Muscle of leg (tissue), 16 donors: ENCODE measurements at places on chromosomes 2 and 18. TPM values are rescaled to one million over a fixed set of nuclear protein-coding genes. Genes with fewer than 3 reads are reported as not detected.

The NEU2 gene
- total RNA-seq: not detected

DNA sequence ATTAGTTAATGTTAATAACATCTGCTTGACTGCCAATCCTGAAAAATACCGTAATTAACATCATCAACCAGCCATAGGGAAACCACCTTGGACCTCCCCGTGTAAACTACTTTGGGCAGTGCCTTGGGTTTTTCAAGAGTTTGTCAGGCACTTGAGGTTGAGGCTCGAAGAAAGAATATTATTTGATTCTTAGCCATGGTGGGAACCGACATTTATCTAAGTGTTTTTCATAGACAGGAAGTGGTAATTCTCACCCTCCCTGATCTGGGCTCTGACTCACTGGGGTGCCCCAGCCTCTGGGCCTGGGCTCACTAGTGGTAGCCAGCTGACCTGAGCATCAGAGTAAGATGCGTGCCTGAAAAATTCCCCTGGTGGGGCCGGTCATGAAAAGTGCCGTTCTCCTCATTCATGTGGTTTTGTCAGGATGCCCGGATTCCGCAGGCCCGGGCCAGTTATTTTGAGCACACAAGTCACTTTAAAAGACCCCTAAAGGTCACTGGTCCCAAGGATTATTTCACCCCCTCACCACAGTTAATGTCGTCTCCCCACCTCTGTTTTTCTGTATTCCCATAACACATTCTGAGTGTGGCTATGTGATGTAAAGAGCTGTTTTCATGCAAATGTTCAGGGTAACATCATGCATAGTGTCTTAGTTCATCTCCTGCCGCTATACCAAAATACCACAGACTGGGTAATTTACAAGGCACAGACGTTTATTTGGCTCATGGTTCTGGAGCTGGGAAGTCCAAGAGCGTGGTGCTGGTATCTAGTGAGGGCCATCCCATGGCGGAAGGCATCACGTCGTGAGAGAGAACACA lies 21.6 kb upstream of the SPATA3 start:
- H3K36me3 ChIP-seq: no peaks in the 10 kb centered on the region
- H3K4me1 ChIP-seq: no peaks in the 10 kb centered on the region
- no peaks in the 10 kb centered on the region for H3K27me3 ChIP-seq
- no peak for DNase-seq
- no peak overlapping the region for H3K4me3 ChIP-seq

The PIEZO2 gene
- 47.2 TPM for total RNA-seq

The BOK gene
- 35.3 TPM for total RNA-seq

DNA sequence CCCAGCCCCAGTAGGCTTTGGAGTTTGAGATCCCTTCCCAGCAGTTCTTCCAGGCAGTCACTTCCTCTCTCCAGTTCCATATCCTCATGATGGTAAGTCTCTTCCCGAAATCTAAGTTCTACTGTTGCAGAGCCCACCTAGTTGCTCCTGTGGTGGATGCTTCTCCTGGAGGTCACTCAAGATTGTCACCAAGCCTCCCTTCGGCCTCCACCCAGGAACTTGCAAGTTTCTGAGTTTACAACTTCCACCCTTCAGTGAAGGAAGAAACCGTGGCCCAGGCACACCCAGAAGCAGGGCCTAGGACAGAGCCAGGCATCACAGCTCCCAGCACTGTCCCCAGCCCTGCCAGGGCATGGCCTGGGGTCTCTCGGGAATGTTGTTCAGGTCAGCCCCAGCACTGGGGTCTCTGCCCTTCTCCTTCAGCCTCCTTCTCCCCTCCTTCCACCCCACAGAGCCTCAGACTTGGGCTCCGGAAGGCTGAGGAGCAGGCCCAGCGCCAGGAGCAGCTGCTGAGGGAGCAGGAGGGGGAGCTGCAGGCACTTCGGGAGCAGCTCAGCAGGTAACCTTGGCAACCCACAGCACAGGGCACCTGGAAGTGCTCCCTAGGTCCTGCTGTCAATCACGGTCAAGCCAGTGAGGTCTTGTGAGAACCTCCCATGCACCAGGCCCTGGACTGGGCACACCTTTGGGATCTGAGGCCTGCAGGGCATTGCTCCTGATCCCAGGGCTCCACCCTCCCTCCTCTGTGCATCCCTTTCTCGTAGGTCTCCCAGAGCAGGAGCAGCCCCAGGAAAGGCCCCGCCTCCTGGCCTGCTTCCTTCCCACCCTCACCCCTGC lies 7.1 kb downstream of the RUFY4 start:
- H3K4me1 ChIP-seq: peaks cover 10% of the 10 kb centered on the region
- DNase-seq: no peak
- no peaks in the 10 kb centered on the region for H3K36me3 ChIP-seq
- H3K27me3 ChIP-seq: peaks cover 3% of the 10 kb centered on the region

The ZSWIM2 gene
- not detected for total RNA-seq

- no peaks in the 10 kb centered on the region for H3K36me3 ChIP-seq
- H3K4me1 ChIP-seq: no peaks in the 10 kb centered on the region
- no peak overlapping the region for H3K27ac ChIP-seq
- no peak for DNase-seq
- peaks cover 6% of the 10 kb centered on the region for H3K27me3 ChIP-seq
Observed at GRCh38 chr2:238528953-238529781, 102.4 kb downstream of the ASB1 start.

DNA sequence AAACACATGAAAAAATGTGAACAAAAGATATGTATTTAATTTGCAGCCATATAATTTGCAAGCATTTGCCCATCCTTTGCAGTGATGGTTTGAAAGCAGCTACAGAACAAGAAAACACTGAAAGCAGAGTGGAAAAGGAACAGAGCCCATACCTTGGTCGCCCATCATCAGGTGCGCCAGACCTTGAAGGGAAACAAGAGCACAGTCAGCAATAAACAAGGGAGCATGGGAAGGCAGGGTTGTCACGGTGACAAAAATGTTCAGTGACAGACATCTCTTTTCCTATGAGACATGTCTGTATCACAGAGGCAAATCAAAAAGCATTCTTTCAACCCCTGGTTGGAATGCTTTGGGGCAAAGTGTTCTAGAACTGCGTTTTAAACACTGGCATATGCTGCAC lies 109.4 kb downstream of the NRXN1 start:
- no peaks in the 10 kb centered on the region for H3K27me3 ChIP-seq
- H3K4me1 ChIP-seq: no peaks in the 10 kb centered on the region
- no peaks in the 10 kb centered on the region for H3K36me3 ChIP-seq
- H3K27ac ChIP-seq: no peak overlapping the region

The DPYSL5 gene
- total RNA-seq: 10.0 TPM

The COL6A3 gene
- total RNA-seq: 370 TPM

GRCh38 chr18:7848054-7848412 lies 280.9 kb downstream of the PTPRM start:
- DNase-seq: peak; percentile 39
- H3K4me1 ChIP-seq: no peaks in the 10 kb centered on the region
- no peaks in the 10 kb centered on the region for H3K36me3 ChIP-seq

GRCh38 chr2:207143215-207144172 lies 22.3 kb downstream of the KLF7 start:
- DNase-seq: peak; percentile 84
- H3K4me3 ChIP-seq: no peak overlapping the region
- peak overlapping the region; percentile 92 for H3K27ac ChIP-seq
- peaks cover 30% of the 10 kb centered on the region for H3K4me1 ChIP-seq
- no peaks in the 10 kb centered on the region for H3K27me3 ChIP-seq
- peaks cover 11% of the 10 kb centered on the region for H3K36me3 ChIP-seq

DNA sequence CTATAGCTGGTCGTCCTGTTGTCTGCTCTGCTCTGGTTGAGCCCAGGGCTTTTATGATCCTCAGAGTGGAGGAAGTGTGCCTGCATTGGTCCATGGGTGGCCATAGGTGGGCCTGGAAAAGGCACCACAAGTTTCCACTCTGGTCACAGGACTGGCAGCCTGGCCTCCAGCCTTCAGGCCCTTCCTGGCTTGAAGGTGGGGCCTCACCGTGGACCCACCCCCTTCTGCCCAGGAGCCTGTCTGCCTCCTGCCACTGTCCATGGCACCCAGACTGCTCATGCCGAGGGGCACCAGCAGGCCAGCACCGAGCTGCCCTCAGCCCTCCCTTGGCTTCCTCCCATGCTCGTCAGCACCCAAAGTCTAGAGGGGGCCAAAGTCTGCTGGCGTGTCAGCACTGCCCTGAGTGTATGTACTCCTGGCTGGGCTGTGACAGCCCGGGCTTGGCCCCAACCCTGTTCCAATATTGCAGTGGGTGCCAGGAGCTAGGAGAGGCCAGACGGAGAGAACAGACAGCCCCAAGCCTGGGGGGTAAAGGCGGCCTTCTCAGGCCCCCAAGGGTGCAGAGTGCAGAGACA lies 529.4 kb downstream of the DCC start:
- DNase-seq: no peak
- H3K4me3 ChIP-seq: no peak overlapping the region
- no peaks in the 10 kb centered on the region for H3K27me3 ChIP-seq
- no peaks in the 10 kb centered on the region for H3K4me1 ChIP-seq
- no peaks in the 10 kb centered on the region for H3K36me3 ChIP-seq
- no peak overlapping the region for H3K27ac ChIP-seq

DNA sequence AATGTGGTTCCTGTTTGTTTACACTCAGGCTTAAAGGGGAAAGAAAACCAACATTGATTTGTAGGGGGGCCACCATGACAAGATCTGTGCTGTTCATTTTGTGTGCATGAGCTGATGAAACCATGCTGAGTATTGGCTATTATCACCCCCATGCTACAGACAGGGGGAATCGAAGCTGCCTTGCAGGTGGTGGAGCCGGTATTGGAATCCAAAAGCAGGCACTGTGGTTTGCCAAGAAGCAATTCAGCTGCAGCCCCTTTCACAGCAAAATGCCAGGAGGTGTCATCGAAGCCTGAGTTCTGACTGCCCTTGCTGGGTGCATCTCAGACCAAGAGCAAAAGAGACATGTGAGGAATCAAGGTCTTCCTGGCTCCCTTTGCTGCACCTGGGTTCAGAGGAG lies 221.9 kb downstream of the UXS1 start:
- H3K4me1 ChIP-seq: no peaks in the 10 kb centered on the region
- H3K27me3 ChIP-seq: peaks cover 2% of the 10 kb centered on the region
- no peak for DNase-seq
- no peaks in the 10 kb centered on the region for H3K36me3 ChIP-seq

The SLC25A12 gene
- 25.6 TPM for total RNA-seq

The FRZB gene
- 19.2 TPM for total RNA-seq

GRCh38 chr18:27411911-27412310 lies 226.8 kb upstream of the CHST9 start:
- peaks cover 9% of the 10 kb centered on the region for H3K4me1 ChIP-seq
- H3K36me3 ChIP-seq: no peaks in the 10 kb centered on the region
- no peaks in the 10 kb centered on the region for H3K27me3 ChIP-seq
- H3K4me3 ChIP-seq: no peak overlapping the region

The CHRND gene
- 83.7 TPM for total RNA-seq

GRCh38 chr18:58335821-58336220 lies 291.8 kb downstream of the NEDD4L start:
- no peak overlapping the region for H3K4me3 ChIP-seq
- H3K27me3 ChIP-seq: no peaks in the 10 kb centered on the region
- DNase-seq: no peak
- H3K4me1 ChIP-seq: peaks cover 18% of the 10 kb centered on the region
- H3K27ac ChIP-seq: no peak overlapping the region
- H3K36me3 ChIP-seq: peaks cover 15% of the 10 kb centered on the region

- H3K4me3 ChIP-seq: no peak overlapping the region
- peaks cover 7% of the 10 kb centered on the region for H3K4me1 ChIP-seq
- no peak for DNase-seq
Observed at GRCh38 chr2:109525836-109526235, 87.9 kb downstream of the SEPTIN10 start.

The GCG gene
- total RNA-seq: 16.6 TPM

GRCh38 chr2:54568876-54569321 lies 112.8 kb downstream of the SPTBN1 start:
- no peaks in the 10 kb centered on the region for H3K27me3 ChIP-seq
- no peak for DNase-seq
- H3K4me1 ChIP-seq: peaks cover 39% of the 10 kb centered on the region
- peaks cover 11% of the 10 kb centered on the region for H3K36me3 ChIP-seq
- no peak overlapping the region for H3K4me3 ChIP-seq
- H3K27ac ChIP-seq: no peak overlapping the region

GRCh38 chr2:42917425-42917927 lies 125.1 kb upstream of the HAAO start:
- H3K27me3 ChIP-seq: peaks cover 2% of the 10 kb centered on the region
- DNase-seq: peak; percentile 72
- H3K27ac ChIP-seq: no peak overlapping the region
- no peak overlapping the region for H3K4me3 ChIP-seq

GRCh38 chr2:7060156-7060555 lies 142.9 kb downstream of the RNF144A start:
- no peaks in the 10 kb centered on the region for H3K36me3 ChIP-seq
- H3K27me3 ChIP-seq: no peaks in the 10 kb centered on the region
- no peak for DNase-seq

- H3K4me1 ChIP-seq: peaks cover 18% of the 10 kb centered on the region
- H3K36me3 ChIP-seq: no peaks in the 10 kb centered on the region
- H3K4me3 ChIP-seq: no peak overlapping the region
- peaks cover 93% of the 10 kb centered on the region for H3K27me3 ChIP-seq
Observed at GRCh38 chr2:232387451-232388171, 9.1 kb downstream of the ALPP start.

DNA sequence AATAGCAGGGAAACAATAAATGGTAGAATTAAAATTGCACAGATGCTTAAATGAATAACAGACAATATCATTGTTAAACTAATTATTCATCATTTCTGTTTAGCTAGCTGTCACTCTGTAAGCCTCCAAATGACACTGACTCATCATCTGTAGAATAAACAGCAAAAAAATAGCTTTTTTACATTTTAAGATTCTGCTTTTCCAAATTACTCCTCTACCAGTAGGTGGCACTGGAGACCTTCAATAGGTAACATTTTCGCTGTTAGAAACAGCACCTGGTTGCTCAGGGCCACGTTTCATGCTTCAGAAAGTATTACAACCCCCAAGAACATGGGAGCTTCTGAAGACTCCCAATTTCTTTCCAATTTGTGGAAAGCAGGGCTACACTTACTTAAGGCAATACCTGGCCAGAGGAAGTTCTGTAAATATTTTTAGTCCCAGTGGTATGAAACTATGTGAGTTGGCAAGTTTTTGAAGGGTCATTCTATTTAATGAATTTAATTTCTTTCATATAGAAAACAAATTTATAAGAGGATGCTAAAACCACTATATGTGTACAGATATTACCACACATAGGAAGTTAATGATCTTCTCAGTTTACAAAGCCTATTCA lies 45.4 kb downstream of the TTN start:
- DNase-seq: peak; percentile 51
- H3K4me3 ChIP-seq: no peak overlapping the region
- peaks cover 30% of the 10 kb centered on the region for H3K36me3 ChIP-seq
- H3K27ac ChIP-seq: no peak overlapping the region
- H3K27me3 ChIP-seq: no peaks in the 10 kb centered on the region

DNA sequence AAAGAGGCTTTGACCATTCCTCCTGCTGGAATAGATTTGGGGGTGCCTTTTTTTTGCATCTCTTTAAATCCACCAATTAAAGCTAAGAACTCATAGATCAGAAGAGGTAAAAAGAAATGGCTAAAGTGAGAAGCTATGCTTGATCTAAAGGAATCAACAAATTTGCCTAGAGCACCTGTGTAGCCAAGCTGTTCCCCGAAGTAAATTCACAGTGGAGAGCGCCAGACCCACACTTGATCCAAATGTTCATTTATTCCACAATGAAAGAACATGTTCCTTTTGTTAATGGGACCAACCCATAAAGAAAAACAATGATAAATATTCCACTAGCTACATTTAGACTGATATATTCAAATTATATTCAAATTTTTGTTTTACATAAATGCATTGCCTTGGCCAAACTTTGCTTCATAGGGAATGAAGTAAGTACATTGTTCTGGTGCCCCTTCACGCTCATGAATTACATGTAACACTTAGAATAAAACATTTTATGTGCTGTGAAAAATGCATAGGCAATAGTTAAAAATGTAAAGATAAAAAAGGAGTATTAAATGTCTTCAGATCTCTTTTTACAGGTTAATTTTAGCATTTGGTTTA lies 167.4 kb downstream of the PKP4 start:
- H3K36me3 ChIP-seq: peaks cover 23% of the 10 kb centered on the region
- no peak for DNase-seq
- no peaks in the 10 kb centered on the region for H3K27me3 ChIP-seq
- no peak overlapping the region for H3K4me3 ChIP-seq
- H3K27ac ChIP-seq: no peak overlapping the region
